ENCODE measurements at places on chromosomes 3 and 15.
A peak's percentile ranks its signal among the peaks of the same experiment; 100 is the strongest.

DNA sequence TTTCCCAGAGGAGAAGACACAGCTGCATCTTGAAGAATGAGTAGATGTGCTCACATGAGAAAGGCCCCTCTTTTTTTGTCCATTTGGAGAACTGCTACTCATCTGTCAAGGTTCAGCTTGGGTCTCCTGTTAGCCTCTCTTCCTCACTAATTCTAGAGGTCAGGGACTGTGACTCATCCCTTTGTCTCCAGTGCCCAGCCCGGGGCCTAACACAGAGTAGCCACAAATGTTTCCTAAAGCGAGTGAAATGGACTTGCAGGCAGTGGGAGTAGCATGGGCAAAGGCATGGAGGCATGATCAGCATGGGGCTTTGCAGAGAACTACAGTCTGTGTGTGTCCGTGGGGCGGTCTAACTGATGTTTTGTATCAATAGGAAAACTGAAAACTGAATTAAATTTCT lies 33.9 kb upstream of the MRPS22 start:
- DNase-seq = no peak

GRCh38 chr3:187843654-187844053 lies 98.4 kb upstream of the BCL6 start:
- peak; percentile 43 for DNase-seq

DNA sequence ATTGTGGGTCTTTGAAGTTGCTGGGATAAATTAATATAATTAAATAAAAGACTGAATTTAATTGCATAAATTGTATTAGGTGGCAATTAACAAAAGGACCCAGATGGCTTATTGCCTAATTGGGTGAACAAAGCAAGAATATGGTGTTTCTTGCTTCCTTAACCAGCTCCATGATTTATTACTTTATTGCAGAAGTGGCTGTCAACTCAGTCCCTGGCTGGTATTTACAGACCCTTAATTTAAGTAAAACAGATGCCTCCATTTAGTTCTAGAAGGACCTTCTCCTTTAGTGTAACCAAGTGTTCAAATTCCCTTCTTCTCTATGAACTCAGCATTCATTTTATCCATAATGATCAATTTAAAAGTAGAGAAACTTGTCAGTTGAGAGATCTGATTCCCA lies 35.1 kb downstream of the DPH3 start:
- DNase-seq = no peak

DNA sequence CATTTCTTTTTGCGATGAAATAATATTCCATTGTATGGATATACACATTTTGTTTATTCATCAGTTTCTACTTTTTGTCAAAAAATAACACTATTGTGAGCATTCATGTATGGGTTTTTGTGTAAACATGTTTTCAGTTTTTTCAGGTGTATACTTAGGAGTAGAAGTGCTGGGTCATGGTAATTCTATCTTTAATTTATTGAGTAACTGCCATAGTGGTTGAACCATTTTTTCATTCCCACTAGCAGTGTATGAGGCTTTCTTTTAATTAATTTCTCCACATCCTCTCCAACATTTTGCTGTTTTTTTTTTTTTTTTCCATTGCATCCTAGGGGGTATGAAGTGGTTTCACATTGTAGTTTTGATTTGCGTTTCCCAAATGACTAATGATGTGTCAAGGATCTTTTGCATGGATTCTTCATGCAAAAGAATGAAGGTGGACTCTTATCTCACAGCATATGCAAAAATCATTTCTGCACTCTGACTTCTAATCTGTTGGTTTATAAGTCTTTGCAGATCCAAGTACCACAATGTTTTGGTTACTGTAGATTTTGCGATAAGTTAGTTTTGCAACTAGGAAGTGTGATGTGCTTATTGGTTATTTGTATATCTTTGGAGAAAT lies 12.6 kb downstream of the ATP2C1 start:
- no peak for DNase-seq

DNA sequence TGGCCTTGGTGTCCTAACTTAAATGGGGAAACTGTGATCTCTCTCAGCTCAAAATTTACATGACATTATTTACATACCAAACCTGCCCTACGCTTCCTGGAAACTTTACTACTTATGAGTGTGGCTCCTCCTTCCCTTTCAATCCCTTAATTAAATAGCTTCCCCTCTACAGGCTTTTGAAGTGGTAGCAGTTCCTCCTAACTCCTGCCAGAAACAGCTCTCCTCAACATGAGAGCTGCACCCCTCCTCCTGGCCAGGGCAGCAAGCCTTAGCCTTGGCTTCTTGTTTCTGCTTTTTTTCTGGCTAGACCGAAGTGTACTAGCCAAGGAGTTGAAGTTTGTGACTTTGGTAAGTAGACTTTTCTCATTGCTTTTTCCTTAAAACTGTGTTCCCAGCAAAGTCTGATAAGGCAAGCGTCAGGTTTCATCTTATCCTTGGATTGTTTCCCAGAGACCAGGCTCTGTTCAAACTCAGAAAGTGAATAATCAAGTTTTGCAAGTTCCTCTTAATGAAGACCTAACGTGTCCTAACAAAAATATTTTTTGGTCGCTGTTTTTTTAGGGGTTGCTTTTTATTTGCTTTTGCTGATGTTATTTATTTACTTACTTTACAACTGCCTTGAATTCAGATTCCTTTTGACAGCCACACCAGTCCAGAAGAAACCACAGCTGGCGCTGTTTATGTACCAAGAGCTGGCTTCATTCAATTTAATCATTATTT lies at the start of gene ACP3:
TSS of gene ACP3 (plus strand) at position 179 of the 720 bp plus-strand sequence. CDS start at position 229, 50 bp downstream.
- DNase-seq = peak; percentile 66

DNA sequence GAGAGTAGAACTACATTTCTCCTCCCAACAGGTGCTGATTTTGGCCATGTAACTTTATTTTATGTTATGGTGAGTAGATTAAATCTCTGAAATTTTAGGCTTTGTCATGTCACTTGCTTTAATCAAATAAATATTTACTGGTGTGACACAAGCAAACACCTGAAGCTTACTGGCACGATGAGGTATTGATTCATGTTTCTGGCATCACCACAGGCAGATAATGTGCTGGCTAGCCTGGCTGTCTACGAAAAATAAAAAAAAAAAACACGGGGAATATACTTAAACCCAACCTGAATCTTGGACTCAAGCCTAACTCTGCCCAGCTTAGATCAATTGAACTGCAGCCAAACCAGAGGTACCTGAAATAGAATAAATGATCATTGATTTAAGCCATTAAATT lies 65.6 kb upstream of the CADM2 start:
- no peak for DNase-seq

DNA sequence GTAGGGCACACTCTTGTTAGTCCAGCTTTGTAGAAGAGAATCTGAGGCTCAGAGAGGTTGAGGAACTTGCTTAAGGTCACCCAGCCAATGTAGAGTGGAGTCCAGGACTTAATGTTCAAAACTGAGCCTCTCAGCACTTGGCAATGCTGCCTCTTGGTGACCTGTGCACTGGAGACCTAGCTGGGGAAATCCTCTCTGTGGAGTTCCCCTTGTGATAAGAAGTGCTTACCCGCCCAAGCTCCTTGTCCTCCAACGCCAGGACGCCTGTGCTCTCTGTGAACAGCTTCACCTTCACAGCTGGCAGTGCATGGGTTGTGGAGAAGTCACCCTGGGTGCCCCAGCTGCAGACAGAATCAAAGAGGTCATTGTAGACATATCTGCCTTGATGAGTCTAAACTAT lies 219.1 kb upstream of the FEZF2 start:
- peak; percentile 45 for DNase-seq

DNA sequence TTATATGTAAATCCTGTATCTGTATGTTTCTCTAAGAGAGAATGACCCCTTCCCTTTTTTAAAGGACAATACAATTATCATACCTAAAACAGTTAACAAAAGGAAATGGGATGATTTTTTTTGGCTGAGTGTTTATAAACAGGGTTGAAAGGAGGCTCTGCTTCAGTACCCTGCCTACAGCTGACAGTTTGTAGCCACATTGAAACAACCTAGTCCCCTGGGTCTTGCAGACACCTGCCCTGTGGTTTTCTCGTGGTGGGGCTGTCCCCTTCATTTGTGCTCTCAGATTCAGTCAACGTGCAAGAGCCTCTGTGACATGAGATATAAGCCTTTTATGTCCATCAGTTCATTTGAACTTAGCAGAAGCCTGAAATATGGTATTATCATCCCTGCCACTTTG lies 2.3 kb upstream of the HMCES start:
- no peak for DNase-seq

DNA sequence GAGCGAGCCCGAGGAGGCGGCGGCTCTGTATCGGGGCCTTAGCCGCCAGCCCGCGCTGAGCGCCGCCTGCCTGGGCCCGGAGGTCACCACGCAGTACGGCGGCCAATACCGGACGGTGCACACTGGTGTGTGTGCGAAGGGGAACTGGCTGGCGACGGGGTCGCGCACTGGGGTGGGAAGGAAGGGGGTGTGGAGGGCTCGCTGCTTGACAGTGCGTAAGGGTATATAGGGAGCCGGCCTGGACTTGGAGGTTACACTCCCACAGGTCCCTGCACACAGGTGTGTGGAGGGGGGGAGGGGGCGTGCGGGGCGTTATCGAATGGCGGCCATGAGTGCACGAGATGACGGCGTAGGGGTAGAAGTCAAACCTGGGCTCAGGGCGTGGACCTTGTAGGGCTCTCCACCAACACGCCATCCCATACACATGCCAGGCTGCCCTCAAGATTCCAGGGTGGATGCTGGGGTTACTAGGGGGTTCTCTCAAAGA lies 389 bp downstream of the APEH start:
- no peak for DNase-seq

GRCh38 chr15:50543556-50543955 lies 2.9 kb downstream of the USP50 start:
- no peak for DNase-seq

GRCh38 chr3:191003742-191004141 lies 141.2 kb upstream of the GMNC start:
- DNase-seq = no peak

DNA sequence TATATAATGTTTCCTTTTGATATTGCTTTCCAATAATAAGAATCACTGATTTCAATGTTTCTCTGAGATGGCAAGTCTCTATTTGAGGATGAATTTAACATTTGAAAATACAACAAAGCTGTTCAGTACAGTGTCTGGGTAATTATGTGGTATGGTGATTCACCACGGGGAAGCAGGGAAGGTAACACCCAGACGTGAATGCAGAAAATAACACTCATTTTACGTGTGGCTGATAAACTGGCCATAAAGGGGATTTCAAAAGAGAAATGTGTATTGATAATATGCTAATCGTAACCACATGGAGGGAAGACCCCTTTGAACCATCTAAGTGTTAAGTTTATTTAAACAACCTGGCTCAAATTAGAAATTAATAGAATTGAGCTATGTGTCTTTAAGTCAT lies 344.6 kb downstream of the GRM7 start:
- no peak for DNase-seq

DNA sequence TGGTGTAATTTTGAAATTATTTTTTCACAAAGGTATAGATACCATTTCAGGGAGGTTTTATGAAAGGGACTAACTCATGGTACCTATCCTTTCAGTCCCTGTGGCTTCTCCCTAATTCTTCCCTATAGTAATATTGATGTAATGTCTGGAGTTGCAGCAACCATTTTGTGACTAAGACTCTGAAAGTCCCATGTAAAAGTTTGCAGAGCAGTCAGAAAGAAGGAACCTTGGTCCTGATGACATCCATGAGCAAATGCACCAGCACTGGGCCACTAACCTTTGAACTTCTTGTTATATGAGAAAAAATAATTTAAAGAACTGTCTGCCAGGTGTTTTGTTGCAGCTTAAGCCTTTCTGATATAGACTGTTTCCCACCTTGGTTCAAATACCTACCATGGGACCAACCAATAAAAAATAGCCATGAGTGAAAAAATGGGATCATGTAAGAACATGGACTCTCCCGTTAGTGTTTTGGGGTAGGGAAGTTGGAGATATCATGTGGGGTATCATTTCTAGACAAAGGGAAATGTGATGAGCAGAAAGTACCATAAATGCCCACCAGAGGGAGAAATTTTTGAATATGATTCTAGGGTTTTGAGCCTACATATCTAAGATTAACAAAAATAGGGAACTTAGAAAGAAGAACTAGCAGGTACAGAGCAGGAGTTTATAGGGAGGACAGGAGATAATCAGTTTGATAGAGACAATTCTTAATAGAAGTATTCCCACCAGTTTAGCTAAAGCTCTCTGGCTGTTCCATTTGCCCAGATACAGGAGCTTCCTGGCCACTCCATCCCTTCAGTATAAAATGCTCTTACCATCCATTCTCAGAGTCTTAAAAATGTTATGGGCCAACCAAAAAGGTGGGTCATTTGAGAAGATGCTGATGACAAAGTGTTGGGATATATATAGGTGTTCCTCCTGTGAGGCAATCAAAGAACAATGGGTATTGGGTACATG lies 3.4 kb upstream of the CPOX start:
- no peak for DNase-seq

- no peak for DNase-seq
Measured at GRCh38 chr3:149625795-149626194, 32.0 kb downstream of the WWTR1 start.

GRCh38 chr15:49830391-49830790 lies 209.5 kb downstream of the DTWD1 start:
- DNase-seq = no peak

DNA sequence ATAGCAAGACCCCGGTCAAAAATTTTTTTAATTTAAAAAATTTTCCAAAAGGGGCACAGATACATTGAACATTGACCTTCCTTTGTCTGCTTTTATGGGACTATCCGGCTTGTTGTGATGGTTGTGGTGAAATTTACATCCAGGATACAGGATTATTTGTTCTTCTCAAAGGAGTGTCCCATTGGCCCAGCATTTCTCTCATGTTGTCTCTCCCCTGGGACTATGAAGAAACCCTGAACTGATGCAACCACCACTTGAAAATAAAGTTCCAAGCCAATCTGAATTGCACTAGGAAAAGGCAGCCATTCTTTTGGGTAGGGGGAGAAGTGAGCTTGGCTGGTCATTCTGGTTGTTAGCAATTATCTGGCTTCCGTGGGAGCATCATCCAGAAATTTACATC lies 58.4 kb downstream of the PPARG start:
- DNase-seq = no peak

DNA sequence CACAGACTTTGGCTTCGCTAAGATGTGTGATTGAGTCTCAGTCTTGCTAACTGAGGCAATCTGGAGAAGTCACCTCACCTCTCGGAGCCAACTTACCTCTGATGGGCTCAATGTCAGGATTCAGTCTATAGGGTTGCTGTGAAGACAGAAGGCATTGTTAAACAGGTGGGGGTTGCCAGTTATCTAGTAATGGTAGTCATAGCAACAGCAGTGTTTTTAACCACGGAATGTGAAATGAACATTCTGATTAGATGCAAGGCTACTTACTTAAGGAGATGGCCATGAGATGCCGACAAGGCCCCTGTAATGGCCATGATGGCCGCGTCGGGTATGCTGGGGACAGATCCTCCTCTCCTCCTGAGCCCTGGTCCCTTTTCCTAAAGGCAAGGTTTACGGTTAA lies 243.1 kb downstream of the GABRG3 start:
- DNase-seq = no peak

GRCh38 chr3:119314821-119315220 lies 20.6 kb downstream of the ARHGAP31 start:
- DNase-seq = no peak

All from endodermal cell (in vitro differentiated cells).